ENCODE measurements at places on chromosomes 5 and 9.

DNA sequence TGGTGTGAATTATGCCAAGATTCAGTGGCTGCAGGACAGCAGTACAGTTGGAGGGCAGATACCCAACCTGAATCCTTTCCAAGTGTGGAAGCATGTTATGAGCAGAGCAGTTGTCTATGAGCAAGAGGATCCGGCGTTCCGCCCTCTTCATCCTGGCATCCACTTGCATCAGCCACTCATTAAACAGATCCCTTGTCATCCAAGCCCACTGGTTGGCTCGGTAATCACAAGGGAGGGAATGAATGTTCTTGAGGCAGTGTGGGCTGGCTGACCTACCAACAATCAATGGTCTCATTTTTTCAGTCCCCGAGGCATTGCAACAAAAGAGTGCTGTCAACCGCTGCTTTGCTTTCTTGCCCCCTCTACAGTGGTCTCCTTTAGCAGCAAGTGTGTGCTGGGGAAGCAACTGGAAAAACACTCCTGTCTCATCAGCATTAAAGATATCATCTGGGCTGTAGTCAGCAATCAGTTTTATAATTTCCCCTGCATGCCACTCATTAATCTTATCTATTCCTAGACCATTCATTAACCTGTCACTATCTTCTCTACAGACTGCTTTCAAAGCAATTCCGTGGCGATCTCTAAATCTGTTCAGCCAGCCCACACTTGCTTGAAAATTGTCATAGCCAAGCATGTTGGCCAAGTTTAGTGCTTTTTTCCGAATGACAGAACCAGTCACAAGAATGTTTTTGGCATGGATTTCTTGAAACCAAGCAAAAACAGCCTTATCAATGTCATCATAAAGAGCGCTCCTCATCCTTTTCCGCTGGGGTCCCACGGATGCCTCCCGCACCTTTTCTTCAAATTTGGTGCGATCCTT, 4.9 kb downstream of the TIGD6 start:
- no peak for DNase-seq

DNA sequence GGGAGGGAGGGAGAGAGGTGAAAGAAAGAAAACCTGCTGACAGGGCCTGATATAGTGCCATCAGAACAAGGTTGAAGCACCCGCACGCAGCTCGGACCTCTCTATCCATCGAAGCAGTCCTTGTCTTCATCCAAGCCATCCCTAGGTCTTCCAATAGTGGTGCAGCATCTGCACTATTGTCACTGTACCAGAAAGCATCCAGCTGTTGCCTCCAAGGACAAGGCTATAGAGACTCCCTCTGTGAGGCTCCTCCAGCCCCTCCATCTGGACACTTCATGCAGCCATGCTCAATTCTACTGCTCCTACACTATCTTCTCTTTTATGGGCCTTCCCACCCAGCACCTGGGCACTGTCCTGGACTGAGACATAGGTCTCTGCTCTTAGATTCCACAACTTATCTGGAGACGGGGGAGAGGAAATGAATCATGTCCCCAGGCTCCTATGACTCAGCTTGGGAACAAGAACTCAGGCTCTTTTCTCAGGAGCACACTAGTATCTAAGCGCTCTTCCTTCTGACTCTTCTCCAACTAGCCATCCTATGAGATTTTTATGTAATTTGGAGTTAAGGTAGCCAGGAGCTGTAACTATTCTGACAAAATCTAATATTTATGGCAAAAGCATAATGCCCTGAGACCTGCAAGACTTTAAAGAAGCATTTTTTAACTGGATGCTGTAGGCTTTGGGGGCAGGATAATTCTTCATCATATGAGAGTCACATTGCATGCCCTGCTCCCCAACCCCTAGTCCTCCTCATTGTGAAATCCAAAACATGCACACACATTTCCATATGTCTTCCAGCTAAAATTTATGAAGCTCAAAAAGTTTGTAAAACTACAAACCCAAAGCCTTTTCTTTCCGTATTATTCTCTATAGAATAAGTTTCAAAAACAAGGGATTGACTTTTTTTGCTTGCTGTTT, 446.8 kb downstream of the CCDC171 start:
- peak; percentile 90 for DNase-seq

- peak; percentile 96 for DNase-seq
Observed at GRCh38 chr5:56814963-56815657, at the start of gene MAP3K1. MAP3K1 (plus strand) TSS chr5:56815549; CDS start chr5:56815574, 25 bp downstream.

- no peak for DNase-seq
Observed at GRCh38 chr9:34575862-34576596, 13.5 kb downstream of the CNTFR start.

GRCh38 chr5:33291216-33292000, 149.4 kb upstream of the TARS1 start:
- no peak for DNase-seq

GRCh38 chr5:1793301-1793740, 6.3 kb downstream of the MRPL36 start:
- DNase-seq, result peak; percentile 52

DNA sequence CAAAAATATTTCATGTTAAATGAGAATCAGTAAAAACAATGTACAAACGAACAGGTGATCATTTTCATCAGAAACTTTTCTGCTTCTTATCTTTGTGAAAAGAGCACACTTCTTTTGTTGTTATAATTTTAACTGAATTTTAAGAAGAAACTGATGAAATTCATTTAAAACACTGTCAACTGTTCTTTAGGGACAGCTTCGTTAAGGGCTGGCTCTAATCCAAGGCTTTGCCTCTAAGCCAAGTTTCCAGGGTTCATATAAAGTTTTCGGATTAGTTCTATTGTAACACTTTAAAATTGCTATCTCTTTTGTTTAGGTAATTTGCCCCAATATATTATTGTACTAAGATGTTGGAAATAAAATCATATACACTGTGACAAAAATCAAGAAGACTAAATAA, 559.2 kb downstream of the TUSC1 start:
- no peak for DNase-seq

DNA sequence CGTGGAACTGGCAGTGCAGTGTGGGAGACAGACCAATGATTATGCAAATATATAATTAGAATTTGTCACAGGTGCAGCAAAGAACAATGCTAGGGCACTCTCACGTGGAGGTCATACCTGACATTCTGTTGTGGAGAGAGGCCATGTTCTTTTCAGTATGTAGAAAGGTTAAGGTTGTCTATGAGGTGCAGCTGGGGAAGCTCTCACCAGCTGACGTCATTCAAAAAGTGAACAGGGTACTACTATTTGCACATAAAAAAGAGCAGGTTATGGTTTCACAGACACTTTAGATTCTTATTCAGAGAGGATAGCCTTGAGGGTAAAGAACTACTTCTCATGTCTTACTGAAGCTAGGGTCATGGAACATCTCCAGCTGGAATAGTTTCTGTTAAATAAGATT, 19.1 kb downstream of the SH3GL2 start:
- DNase-seq, result no peak

DNA sequence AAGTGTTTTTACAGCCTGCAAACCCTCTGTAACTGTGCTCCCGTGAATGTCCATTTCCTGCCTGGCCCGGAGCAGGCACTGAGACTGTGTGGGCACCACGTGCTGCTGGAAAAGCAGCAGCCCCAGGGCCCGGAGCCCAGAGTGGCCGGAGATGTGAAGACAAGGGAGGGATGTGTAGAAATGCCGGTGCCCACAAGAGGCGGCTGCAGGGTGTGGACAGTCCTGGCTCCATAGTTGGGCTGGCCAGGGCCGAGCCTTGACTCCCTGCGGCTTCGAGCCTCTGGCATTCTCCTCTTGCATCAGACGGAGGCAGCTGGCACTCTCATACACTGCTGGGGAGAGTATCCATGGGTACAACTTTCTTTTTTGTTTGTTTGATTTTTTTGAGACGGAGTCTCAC, 13.2 kb upstream of the GFPT2 start:
- no peak for DNase-seq

DNA sequence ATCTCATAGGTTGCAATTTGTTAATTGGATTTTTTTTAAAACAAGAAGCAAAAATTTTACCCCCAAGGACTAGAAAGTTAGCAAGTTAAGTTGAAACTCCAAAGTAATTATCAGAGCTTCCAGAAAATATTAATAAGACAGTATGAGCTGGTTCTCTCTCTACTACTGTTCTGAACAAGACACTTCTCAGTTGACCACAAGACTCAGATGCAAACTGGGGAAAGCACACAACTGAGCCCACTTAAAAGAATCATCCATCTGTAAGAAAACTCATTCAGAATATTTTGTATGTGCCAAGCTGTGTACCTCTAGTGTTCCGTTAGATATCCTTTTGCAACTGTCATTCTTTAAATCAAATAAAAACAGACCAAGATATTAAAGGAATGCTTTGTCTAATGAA, 60.0 kb downstream of the MAP1B start:
- no peak for DNase-seq

DNA sequence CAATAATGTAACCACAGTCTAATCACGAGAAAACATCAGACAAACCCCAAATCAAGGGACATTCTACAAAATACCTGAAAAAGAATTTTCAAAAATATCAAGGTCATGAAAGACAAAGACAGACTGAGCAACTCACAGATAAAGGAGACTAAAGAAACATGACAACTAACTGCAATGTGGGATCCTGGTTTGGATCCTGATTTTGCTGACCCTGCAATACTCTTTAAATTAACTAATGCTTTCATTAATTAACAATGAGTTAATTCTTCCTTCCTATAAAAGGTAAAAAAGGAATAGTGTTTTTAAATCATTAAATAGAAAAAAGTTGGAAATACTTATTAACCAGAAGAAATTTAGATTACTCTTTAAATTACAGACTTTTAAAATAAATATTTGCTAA, 103.6 kb downstream of the MLLT3 start:
- DNase-seq, result no peak

Measured in islet precursor cell (in vitro differentiated cells).